ENCODE measurements at places on chromosomes 5 and 9. TPM values are rescaled to one million over a fixed set of nuclear protein-coding genes. Genes with fewer than 3 reads are reported as not detected.

The PCDHB14 gene
- total RNA-seq, result 2.0 TPM

DNA sequence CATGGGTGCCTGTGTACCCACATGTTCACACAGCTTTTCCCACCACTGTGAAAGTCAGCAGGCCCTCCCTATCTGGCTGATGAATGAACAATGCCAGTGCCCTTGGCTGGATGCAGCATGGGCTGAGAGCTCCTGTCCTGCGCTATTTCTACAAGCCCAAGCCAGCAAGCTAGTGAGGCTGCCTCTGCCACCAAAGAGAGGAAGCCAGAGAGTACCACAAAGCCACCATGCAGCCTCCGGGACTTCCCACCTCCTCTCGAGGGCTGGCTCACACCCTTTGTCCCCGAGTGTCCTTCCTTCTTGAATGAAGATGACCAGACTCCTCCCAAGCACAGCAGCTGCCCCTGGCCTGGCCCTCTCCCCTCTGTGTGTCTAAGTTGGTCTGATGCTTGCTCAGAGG is 76.5 kb downstream of the SH3PXD2B start:
- DNase-seq, result no peak

GRCh38 chr9:136306211-136307208 is 2.6 kb upstream of the CCDC187 start:
- DNase-seq, result no peak

- no peak for DNase-seq
These were observed 45.0 kb downstream of the NEURL1B start for GRCh38 chr5:172686111-172686510.

The ANKRD55 gene
- 0.31 TPM for total RNA-seq

DNA sequence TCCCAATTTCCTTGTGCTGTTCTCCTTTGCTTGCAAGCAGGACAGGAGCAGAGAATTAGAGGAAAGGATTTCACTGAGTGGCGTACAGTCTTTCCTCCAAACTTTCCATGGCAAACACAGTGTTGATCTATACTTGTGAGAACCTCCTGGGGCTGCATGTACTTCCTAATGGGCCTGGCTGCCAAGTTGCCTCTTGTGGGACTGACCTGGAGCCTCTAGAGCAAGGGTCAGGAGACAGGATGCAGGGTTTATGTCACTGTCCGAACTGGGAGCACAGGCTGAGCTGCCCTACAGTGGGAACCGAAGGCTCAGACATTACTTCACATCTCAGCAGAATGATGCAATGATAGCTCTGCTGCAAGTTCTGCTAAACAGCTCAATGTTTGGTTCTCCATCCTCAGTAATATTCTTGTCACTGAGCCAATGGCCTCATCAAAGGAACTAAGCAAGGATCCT is 102.3 kb downstream of the ENC1 start:
- peak; percentile 14 for DNase-seq

GRCh38 chr5:109454731-109455505 is 45.1 kb upstream of the PJA2 start:
- DNase-seq, result no peak

- no peak for DNase-seq
These were observed 18.5 kb downstream of the C9orf85 start for GRCh38 chr9:71929791-71930440.

- no peak for DNase-seq
These were observed 232.7 kb downstream of the EFNA5 start for GRCh38 chr5:107437986-107438510.

DNA sequence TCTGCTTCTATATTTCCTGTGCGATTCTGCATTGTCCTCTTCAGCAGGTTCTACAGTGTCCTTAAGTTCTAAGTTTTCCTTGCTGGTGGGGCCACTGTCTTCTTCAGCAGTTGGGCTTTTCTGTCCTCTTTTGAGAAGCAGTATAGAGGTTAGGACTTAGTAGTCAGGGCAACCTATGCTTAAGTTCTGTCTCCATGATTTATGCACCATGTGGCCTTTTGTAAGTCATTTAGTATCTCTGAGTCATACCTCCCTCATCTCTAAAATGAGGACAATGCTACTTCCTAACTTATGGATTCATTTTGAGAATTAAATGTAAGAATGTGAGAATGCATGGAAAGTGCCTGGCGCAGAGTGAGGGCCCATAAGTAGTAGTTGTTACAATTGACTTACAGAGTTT is 46.8 kb downstream of the GRIN3A start:
- DNase-seq, result no peak

DNA sequence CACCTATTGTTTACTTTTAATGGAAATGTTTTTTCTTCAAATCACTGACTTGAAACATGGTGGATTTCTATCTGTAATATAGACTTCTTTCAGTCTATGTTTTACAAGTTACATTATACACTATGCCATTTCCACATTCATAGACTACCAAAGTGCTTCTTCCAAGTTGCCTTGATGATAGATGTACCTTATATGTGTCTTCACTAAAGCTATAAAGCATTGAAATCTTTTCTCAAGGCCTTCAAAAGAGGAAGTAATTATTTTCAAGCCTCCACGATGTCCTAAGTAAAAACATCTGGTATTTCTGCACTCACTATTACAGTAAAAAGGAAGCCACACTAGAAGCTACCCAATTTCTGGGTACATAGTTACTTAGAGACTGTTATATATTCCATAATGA is 113.3 kb downstream of the FGF10 start:
- DNase-seq, result no peak

The ABHD17B gene
- 34.7 TPM for total RNA-seq

DNA sequence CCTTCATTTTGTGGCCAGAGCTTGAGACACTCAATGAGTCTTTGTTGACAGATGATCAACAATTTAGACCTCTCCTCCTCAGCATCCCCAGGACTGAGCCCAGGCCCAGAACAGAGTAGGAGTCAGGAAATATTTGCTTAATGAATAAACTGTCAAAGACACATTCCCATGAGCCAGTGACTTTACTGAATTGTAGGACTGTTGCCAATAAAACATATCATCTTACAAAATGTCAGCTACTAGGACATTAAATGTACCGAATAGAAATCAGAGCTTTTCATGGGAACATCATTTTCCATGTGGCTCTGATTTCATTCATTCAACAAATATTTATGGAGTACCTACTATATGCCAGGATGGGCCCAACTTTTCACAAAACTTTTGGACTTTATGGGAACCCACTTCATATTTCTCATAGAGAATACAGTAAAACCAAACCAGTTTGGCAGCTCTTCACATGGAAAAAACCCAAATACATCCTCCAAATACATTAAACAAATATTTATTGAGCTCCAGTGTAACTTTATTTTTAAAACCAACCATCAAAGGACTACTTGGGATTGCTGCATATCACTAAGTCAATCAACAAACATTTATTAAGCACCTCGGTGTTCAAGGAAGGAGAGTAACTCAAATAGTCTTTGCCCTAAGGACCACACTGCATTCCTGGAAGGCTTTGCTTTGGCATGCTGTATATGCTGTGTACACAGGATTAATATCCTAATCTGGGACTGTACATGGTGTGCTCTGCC is 11.4 kb downstream of the VDAC1 start:
- DNase-seq, result no peak

- no peak for DNase-seq
These were observed 119.8 kb upstream of the CDH9 start for GRCh38 chr5:27158171-27158570.

DNA sequence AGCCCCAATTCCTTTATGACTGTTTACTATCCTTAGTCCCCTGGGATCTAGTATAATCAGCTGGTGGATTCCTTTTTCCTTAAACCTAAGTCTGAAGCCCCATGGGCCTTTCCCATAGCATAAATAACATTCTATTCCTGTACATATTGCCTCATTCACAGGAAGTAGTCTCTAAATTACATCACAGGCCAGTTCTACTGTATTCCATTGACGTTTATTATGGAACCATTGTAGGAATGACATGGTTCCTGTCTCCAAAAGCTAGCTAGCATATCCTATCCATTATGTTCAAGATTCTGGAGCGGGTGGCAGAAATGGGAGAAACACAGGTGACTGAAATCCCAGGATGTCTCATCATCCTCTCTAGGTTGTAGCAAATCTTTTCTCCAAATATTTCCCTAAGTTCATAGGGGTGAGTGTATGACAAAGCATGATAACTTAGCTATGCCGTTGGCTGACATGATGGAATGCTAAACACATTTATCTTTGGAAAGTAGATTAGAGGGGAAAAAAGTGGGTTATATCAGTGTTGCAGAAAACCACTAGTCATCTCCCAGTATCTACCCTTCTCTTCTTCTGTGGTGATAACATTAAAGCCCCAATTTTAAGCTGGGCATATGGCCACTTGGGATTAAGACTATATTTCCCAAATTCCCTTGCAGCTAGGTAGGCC is 140.1 kb downstream of the FGF1 start:
- DNase-seq, result no peak

The KIF4B gene
- total RNA-seq, result not detected

GRCh38 chr9:28158451-28158850 is 585.2 kb upstream of the C9orf72 start:
- DNase-seq, result no peak

DNA sequence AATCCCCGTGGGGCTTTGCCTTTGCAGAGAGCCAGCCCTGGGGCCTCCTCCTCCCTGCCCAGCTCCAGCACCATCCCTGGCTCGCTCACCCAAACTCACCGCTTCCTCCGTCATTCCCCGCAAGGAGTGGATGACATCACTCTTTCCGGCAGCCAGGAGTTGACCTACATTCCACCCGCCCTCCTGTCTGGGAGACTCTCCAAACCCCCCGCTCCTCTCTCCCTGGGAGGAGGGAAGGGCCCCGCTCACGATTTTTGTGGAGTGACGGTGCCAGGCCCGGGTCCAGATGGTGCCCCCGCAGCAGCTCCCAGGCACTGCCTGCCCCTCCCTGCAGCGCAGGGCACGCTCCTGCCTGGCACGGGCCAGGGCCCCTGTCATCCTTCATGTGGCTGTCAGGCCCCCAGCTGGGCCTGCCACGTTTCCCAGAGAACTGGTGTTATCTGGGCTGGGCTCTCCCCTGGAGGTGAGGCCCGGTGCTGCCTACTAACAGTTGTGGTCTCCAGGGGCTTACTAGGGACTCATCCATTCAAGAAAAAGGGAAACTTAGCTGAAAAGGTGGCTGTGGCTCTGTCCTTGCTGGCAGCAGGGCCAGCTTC is 52.3 kb downstream of the NTNG2 start:
- no peak for DNase-seq

- peak; percentile 33 for DNase-seq
These were observed 9.6 kb downstream of the NOL6 start for GRCh38 chr9:33464045-33464636.

DNA sequence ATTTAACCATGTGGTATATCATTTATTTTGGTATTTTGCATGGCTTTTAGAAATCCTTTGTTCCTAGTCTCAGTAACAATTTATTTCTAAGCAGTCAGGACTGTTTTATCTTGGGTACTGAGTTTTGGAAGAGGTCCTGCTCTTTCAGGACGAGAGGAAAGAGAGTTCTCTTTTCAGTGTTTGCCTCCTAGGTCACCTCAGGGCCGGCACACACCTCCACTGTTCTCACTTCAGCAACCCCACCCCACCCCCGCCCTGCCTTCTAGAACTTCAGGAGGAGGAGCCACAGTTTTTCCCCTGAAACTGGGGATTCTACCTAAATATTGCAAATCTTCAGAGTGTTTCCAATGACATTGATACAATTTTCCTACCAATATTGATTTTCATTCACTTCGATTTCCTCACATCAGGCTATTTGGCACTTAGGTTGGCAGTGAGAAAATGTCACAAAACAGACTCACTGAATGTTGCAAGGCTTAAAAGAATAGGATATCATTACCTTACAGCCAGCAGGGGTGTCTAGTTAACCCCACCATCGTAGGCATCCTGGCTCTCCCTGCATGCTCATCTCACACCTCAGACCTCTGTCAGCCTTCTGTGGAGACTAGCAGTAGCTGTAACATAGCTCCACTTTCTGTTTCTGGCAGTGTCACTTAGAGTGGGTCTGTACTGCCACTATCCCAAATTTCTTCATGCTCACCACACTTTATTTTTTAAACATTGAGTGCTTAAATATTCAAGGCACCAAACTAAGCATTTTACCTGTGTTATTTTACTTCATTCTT is 5.4 kb downstream of the IGIP start:
- no peak for DNase-seq

Data from mucosa of descending colon (tissue), 3 donors.